ENCODE measurements at places on chromosomes 2 and 18.

- no peak for DNase-seq
Measured at GRCh38 chr2:109079590-109079989, 49.4 kb upstream of the SH3RF3 start.

- DNase-seq = no peak
Measured at GRCh38 chr2:171346723-171347557, 86.8 kb downstream of the METTL8 start.

- DNase-seq = no peak
Measured at GRCh38 chr2:66775730-66776422, 341.0 kb downstream of the MEIS1 start.

GRCh38 chr2:202046572-202046971, 12.9 kb downstream of the FZD7 start:
- DNase-seq = no peak

- DNase-seq = no peak
Measured at GRCh38 chr2:36477746-36478145, 120.2 kb downstream of the FEZ2 start.

- no peak for DNase-seq
Measured at GRCh38 chr2:207787017-207787416, 17.3 kb upstream of the FZD5 start.

DNA sequence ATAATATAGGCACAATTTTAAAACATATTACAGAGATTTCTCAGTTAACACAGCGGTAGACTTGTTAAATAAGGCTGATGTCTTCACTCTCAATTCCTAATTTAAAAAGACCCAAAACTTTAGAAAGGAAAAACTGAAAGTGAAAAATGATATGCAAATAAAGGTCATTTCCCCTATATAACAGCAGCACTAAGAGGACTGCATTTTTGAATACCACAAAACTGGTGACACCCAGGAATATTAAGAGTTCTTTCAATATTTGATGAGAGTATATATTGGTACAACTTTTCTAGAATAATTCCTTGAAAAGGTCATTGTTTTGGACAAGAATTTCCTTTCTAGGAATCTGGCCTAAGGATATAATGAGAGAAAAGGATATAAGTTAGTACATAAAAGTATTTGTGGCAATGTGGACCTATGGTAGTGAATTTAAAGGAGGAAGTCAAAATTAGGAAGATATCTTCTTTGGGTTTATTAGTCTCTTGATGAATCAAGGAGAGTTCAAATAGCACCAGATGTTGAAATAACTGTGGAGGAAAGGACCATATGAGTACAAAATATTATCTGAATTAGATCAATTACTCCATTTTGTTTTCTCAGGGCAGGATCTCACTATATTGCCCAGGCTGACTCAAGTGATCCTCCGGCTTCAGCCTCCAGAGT, 70.3 kb downstream of the TMEM237 start:
- no peak for DNase-seq

- no peak for DNase-seq
Measured at GRCh38 chr2:3848776-3849175, 145.4 kb downstream of the DCDC2C start.

GRCh38 chr2:95046371-95047112, 21.0 kb downstream of the MAL start:
- DNase-seq = peak; percentile 72

DNA sequence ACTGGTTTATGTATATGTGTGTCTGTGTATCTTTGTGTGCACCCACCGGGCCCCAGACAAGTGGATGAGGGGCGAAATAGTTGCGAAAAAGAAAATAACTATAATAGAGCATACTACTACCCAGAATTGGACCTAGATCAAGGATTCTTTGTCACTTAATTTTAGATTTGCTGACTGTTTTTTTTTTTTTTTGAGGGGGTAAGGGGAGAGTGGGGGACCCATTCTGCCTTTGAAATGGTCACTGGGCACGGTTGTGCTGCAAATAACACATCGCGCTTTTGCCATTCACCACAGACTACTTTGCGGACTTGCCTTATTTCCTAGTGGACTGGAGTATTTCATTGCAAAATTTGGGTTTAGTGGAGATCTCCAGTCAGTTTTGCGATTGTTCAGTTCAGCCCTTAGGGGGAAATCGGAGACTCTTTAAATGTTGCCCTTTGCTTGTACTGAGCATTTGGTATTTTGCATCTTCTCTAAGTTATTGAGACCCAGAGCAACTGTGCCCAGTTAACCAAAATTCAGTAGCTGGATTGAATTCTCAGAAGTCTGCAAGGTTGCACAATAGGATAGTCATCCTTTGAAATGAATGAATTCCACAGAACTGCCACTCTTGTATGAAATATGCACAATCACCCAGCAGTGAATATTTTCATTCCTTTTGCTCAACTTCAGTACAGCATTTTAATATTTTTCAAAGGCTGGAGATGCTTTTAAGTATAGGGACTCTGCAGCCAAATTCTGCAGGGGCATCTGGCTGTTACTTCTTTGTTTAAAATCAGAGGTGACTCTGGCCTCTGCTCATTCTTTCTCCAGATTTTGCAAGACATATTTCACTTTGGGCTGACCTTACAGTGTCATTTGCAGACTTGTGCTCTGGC, 2.9 kb downstream of the TRIB2 start:
- no peak for DNase-seq

GRCh38 chr18:13563390-13563805, 163.0 kb downstream of the FAM210A start:
- no peak for DNase-seq

GRCh38 chr2:46273225-46273863, 23.9 kb upstream of the EPAS1 start:
- no peak for DNase-seq

DNA sequence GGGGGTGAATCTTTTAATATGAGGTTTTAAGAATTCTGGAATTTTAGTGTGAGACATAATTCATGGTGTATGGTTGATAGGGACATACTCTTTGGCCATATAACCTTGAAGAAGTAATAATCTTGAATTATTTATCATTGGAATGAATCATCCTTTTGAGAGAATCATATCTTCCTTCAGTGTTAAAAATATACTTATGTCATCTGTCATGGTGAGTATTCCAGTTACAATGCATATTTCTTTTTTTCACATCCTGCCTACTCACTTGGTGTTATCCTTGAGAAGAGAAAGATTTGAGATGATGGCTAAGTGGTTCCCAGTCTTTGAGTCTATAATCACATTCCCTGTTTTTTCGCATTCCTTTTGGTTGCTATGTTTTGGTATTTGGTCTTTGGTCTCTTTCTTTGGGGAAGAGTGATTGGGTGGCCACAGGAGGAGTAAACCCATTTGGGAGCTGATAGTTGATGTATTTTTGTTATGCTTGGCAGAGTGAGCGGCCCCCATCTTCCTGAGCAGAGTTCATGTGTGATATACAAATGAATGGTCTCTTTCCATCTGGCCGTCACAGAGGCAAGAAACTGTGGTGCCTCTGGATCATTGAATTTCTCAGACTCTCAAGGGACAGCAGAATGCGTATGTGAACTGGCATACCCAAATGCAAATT, 21.6 kb downstream of the ASAP2 start:
- DNase-seq = peak; percentile 10

DNA sequence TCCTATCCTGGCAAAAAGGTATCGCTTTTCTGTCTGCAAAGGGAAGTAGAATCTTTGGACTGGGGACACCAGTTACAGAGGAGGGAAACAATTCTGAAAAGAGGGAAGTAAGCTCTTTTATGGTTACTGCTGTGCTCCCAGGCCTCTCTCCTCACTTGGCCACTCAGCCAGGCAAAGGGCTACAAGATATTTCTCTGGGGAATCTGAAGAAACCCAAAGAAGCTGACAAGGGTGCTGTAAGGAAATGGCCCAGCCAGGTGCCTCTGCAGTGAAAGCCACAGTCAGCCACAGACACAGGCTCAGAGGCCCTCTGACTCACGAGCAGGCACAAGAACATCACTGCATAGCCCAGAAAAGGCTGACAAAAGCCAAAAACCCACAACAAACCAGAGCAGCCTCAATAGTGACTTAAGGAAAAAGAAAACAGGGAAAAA, 5.8 kb downstream of the HDLBP start:
- no peak for DNase-seq

DNA sequence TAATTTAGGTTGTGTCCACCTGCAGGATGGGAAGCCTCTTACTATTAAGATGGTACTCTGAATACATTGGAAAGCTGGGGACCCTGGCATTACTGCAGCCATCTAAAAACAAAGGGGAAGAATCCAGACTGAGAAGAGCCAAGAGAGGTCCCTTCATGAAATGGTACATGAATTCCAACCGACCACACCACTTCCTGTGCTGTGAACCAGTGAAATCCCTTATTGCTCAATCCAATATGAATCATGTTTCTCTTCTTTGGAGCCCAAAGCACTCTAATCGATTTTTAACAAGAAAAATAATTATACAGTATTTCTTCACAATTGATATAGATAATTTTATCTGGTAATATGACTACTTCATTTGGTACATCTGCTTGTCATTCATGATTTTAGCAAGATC, 479.7 kb upstream of the RAB6C start:
- no peak for DNase-seq

GRCh38 chr2:121036226-121036692, 248.7 kb downstream of the TFCP2L1 start:
- no peak for DNase-seq

GRCh38 chr18:70822117-70822516, 533.3 kb downstream of the SOCS6 start:
- no peak for DNase-seq

DNA sequence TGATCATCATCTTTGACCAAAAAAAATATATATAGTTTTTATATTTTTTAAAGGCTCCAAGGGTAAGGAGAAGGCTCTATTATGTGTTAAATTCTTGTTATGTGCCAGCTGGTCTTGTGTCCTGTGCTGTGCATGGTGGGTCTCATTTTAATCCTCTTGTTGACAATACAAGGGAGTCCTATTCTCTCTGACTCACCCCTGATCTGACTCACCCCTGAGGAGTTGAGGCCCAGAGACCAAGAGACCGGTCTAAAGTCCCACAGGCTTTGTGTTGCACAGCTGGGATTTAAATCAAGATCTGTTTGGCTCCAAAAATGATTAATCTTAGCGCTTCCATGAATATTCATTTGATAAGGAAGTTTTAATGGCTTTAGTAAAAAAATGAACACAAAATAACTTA, 25.7 kb downstream of the MC2R start:
- DNase-seq = no peak

- DNase-seq = peak; percentile 55
Measured at GRCh38 chr2:70936979-70937811, 1.5 kb downstream of the ATP6V1B1 start.

DNA sequence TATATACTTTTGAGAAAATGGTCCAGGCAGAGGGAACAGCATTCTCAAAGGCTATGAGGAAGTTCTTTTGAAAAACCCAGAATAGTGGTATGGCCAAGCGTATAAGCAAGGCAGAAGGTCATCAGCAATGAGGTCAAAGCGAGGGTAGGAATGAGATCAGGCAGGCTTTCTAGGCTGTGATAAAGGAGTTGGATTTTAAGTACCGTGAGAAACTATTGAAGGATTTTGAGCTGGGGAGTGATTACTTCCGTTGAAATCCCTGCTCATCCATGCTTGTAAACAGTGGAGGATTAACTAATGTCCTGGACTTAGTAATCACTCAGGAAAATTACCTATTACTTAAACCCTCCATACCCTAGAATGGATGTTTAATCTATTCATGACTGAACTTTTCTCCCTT, 50.2 kb downstream of the EMILIN2 start:
- no peak for DNase-seq

DNA sequence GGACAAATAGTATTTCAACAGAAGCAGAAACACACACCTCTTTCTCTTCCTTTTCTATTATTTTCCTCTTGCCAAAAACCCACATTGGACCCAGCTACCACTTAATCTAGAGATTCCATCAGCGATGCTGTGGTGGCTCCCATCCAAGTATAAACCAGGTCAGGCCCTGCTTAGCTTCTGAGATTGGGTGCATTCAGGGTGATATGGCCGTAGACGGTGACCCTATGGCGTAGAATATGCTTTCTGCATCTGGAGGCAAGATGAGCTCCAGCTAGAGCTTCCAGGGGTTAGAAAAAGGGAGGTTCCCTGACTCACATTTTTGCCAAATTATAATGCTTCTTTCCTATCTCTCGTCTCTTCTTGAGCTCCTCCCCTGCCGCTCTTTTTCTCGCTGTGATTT, 66.5 kb downstream of the TNP1 start:
- DNase-seq = no peak

GRCh38 chr18:48908916-48909315, 41.8 kb downstream of the SMAD7 start:
- DNase-seq = peak; percentile 2

- DNase-seq = no peak
Measured at GRCh38 chr18:34707670-34708069, 2.4 kb upstream of the DTNA start.

DNA sequence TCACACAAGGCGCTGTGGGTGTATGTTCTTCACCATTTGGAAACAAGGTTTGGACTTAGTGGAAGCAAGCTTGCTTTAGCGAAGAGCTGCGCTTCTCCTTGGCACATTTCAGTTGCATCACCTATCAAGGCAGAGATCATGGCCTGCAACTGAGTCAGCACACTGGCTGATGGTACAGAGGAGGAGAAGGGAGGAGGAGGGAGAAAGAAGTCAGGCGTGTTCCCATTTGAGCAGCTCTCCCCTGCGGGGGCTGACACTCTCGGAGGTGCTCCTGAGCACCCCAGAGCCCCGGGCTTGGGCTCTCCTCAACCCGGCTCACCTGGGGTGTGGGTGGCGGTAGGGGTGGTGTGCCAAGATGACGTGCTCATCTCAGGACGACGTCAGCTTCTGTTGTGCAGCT, 6.0 kb upstream of the SERPINB5 start:
- DNase-seq = no peak

DNA sequence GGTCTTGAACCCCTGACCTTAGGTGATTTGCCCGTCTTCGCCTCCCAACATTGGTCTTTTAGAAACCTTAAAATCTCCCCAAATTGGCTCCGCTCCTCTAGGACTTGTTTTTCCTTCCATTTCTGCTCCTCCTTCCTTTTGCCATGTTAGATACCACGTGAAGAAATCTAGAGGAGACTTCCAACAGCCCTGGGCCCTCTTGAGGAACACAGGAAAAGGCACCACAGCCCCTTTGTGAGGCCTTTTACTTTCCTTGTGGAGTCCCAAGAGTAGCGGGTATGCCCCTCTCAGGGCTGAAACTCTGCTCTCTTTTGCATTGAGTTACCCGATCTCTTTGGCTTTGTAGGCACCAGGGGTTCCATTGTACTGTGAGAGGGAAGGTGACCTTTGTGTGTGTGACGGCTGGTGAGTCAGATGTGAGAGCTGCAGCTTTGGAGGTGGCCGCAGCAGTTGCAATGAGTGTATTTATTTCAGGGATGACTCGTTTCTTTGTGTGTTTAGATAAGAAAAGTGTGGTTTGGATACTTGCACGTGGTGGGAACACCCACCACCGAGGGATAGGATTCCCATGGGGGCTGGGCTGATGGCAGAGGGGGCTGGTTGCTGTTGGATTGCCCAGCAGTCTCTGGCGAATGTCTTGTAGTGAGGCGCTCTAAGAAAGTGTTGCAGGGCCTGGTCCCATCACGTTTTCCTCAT, 218.4 kb upstream of the HS6ST1 start:
- DNase-seq = no peak

GRCh38 chr2:168964251-168964807, 63.2 kb downstream of the G6PC2 start:
- no peak for DNase-seq

GRCh38 chr2:11420190-11420589, 45.8 kb downstream of the E2F6 start:
- DNase-seq = no peak
